Fibroblast of pulmonary artery (primary cell): ENCODE measurements at places on chromosomes 6 and 20.

DNA sequence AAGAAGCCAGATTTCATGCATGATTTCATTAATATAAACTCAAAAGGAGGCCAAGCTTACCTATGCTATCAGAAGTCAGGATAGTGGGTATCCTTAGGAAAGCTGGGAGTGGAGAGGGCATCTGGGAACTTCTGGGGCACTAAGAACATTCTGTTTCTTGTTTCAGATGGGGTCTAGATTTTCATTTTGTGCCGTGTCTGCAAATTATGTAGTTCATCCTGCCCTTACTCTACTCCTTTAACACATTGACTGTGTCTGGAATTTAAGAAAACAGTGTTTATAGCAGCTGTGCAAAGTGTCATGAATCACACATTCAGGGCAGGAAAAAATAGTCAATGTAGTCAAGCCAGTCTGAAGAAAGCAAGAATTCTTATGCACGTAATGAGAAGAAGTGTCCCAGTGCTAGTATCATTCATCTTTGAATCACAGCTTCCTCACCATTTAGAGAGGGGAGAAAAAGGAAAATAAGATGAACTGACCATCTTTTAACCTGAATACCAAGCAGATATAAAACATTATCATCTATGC, 11.6 kb upstream of the SPTLC3 start:
- DNase-seq, result no peak

DNA sequence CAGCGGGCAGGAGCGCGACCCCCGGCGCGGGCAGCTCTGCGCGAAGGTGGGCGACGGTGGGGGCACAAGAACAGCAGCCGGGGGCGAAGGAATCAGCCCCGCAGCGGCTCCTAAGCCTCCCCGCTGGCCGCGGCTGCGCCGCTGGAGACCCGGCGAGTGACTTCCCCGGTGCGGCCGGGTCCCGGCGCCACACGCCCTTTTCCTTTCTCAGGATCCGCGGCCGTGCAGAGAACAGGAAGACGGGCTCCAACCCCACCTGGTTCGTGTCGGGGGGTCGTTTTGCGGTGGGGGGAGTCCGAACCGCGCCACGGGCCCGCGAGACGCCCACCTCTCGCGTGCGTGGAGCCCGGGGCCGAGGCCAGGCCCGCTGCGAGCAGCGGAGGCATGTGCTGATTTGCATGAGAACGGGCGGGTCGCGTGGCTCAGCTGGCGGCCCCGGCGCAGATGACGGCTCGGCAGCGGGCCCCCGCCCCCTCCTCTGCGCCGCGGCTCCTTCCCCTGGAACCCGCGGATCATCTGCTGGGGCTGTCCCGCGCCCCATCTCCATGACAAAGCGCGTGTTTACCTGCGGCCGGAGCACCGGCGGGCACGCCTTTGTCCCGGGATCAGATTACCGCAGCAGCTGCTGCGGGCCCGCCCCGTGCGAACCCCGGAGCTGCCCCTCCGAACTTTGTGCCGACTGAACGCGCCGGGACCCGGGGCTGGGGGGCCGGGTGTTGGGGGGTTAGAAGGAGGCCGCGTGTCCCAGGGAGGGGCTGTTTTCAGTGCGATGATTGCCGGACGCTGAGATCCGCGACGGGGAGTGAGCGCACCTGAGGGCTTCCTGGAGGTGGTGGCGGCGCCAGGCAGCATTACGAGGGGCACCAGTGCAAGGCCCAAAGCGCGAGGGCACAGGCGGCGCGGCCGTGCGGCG, 4.9 kb upstream of the DLL1 start:
- DNase-seq, result no peak

DNA sequence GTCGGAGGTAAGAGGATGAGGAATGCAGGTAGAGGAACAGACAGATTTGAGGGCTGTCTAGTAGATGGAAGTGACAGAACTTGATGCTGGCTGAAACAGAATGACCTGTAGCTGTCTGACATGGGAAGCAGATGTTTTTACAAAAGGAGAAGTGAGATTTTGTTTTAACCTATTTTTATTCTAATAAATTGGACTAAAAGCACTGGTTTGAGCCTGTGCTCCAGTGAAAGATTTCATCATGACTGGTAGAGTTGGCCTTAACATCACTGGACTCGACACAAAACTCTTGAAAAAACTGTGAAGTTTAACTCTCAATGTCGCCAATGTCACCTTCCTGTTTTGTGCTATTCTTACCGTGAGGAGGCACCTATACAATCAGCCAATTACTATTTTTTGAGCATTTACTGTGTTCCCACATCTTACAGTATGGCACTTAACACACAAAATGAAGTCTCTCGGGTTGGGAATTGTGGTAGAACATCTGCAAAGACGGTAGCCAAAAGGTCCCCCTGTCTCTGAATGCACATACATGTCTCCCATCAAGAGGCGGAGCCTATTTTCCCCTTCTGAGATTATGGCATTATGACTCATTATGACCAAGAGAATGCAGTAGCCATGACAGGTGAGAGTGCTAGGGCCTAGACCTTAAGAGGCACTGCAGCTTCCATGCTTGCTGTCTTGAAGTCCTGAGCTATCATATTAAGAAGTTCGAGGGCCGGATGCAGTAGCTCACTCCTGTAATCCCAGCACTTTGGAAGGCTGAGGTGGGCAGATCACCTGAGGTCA, 93.2 kb downstream of the FOXF2 start:
- DNase-seq, result no peak

DNA sequence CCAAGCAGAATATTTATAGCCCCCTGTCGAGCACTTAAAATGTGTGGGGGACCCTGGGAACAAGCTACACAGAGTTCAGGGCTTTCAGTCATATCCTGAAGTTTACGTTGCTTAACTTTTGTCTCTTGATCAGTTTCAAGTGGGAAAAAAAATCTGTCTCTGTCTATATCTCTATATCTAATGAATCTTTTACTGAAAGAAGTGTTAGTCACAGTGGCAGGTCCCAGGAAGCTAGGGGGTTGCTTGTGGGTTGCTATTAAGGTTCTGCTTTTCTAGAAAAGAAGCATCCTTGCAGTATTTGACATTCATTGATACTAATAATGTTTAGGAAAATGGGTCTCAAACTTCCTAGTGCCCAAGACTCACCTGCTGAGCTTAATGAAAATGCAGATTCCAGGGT, 76.7 kb upstream of the CLDN20 start:
- DNase-seq, result no peak

GRCh38 chr6:136764517-136764993, 27.7 kb downstream of the MAP3K5 start:
- DNase-seq, result no peak

DNA sequence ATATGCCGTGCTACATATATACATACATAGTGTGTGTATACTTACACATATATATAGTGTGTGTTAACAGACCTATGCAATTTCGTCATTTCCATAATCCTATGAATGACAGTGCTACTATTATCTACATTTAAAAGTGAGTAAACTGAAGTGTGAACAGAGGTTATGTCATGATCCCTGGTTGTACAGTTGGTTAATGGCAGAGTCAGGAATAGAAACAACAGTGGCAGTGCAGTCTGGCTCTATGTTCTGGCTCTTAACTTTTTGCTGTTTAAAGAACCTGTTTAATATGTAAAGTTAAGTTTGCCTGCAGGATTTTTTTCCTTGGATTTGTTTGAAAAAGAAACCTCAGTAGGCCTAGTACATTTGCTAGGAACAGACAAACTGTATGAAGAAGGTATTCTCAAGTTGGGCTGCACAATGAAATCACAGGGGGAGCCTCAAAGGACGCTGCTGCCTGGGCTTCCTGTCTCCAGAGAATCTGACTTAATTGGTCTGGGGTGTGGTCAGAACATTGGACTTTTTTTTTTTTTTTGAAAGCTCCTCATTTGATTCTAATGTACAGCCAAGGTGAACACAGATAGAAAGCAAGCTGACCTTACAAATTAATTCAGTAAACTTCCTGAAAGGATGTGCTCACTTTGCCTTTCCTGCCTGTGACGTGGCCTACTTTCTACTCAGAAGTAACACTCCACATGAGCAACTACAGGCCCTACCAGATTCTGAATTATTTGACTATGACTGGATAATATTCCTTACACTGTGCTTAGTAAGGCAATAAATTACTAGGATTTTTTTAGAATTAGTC, 29.4 kb downstream of the PLCB1 start:
- peak; percentile 15 for DNase-seq

GRCh38 chr20:43560974-43561373, 2.1 kb downstream of the SGK2 start:
- DNase-seq, result no peak

GRCh38 chr6:3910106-3910663, 61.0 kb downstream of the FAM50B start:
- DNase-seq, result no peak
